NCI-H82 (cell line): ENCODE measurements at places on chromosomes 6 and 20.

- peak; percentile 3 for DNase-seq
Observed at GRCh38 chr6:85551264-85551663, 42.4 kb downstream of the SNX14 start.

GRCh38 chr20:50431066-50431450 lies 79.1 kb upstream of the PTPN1 start:
- no peak for DNase-seq

DNA sequence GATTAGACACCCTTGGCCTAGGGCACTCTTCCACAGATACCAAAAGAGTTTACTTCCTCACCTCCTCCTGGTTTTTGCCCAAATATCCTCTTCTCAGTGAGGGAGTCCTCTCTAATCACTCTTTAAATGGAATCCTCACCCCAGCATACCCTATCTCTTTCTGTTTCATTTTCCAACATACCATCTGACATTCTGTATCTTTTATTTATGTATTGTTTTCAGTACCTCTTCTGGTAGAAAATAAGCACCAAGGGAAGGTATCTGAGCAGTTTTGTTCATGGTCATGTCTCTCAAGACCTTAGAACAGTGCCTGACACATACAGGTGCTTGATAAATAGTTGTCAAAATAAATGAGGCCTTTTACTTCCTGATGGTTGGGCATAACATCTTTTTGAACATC lies 55.1 kb downstream of the KIAA0408 start:
- DNase-seq: no peak

- no peak for DNase-seq
Observed at GRCh38 chr6:111096246-111096645, 8.9 kb downstream of the SLC16A10 start.

- peak; percentile 89 for DNase-seq
Observed at GRCh38 chr6:158596861-158597260, 37.0 kb downstream of the TMEM181 start.

GRCh38 chr6:168368066-168368820 lies 48.7 kb upstream of the DACT2 start:
- no peak for DNase-seq

- DNase-seq: no peak
Observed at GRCh38 chr6:125821825-125822281, 31.1 kb downstream of the NCOA7 start.

DNA sequence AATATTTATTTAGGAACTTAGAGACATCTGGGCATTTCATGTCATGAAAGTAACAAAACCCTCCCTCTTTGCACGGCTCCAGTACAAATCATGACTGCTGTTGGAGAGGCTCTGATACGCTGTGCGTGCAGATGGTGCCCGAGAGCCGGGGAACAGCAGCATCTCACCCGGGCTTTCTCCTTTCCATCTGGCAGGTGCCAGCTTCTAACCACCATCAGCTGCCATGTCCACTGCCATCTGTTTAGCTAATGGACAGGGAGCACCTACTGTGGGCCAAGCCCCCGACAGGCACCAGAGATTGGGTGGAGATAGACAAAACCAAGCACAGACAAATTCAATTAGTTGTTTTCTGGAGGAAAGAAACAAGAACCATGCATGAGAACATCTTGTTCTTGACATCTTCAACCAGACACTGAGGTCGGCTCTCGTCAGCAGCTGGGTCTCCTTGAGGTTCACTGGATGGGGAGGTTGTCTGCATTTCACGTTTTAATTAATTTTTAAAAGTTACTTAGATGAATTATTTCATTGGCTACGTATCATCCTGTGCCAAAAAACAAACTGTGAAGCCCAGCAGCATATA lies 323.7 kb downstream of the THBS2 start:
- DNase-seq: no peak

- peak; percentile 63 for DNase-seq
Observed at GRCh38 chr6:138815797-138816528, 20.1 kb downstream of the ECT2L start.

- no peak for DNase-seq
Observed at GRCh38 chr6:44000164-44000842, 126.9 kb downstream of the MRPL14 start.

GRCh38 chr6:15230827-15231226 lies 15.0 kb upstream of the JARID2 start:
- peak; percentile 18 for DNase-seq

- no peak for DNase-seq
Observed at GRCh38 chr20:59903621-59904020, 29.8 kb downstream of the SYCP2 start.

DNA sequence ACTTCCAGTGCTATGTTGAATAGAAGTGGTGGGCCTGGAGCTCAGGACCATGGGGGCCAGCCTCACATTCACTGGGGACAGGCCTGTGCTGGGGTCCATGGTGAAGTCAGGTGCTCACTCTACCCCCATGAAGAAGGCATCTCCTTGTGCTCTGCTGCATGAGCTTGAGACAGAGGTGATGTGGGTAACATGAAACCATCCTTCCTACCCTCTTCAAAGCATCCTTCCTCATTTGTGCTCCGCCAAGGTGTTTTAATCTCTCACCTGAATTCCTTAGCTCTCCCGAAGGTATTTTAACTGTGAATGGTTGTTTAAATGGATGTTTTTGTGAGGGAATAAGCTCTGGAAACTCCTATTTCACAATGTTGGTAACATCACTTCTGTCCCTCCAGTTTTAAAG lies 209.6 kb upstream of the PCSK2 start:
- DNase-seq: no peak

DNA sequence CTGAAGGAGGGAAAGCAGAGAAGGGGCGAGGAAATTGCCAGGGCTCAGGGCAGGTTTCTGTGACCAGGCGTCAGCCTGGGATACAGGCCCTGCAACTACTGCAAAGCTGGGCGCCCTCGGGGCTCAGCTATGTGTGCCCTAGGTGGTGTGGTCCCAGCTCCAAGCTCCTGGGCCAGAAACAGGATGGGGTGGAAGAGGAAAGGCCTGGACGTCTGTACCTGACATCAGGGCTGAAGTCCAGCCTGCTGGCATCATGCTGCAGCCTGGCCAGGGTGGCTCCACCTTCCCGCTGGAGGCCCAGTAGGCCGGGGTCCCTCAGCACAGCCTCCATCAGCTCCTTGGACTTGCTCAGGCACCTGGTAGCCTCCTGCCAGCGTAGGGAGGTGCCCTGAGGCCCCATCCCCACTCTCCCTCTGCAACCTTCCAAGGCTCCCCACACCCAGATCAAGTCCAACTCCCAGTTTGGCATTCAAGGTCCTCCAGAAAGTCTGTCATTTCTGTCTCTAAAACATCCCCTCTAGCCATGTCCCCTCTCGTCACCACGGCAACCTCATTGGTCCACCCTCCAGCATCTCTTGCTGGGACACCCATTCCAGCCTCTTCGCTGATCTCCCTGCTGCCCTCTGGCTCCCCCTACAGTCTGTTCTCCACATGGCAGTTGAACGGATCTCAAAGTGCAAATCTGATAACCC lies 38.2 kb downstream of the KIAA1755 start:
- DNase-seq: peak; percentile 85

- DNase-seq: no peak
Observed at GRCh38 chr6:4581468-4582385, 194.5 kb upstream of the CDYL start.

- DNase-seq: no peak
Observed at GRCh38 chr6:63732336-63732735, 96.7 kb downstream of the PHF3 start.

- DNase-seq: no peak
Observed at GRCh38 chr6:160260803-160261450, 2.3 kb upstream of the SLC22A2 start.

DNA sequence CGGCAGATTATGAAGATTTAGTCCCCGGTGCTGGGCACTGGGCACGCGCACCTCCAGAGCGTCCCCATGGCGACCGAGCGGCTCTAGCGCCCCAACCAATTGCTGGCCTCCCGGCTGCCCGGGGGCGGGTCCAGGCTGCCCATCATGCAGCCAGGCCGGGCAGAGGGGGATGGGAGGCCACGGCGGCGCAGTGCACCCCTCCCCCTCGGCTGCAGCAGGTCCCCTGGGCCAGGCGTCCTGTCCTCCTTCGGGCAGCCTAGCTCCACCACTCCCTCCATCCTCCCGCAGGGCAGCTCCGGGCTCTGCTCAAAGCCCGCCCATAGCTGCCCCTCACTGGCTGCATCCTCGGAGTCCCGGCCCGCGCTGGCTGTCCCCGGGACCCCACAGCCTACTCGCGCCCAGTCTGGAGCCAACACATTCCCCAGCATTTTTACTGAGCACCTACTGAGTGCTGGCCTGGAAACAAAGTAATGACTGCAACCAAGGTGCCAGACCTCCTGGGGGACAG lies 99.4 kb downstream of the ASXL1 start:
- peak; percentile 94 for DNase-seq

- DNase-seq: no peak
Observed at GRCh38 chr20:37544386-37544785, 16.7 kb upstream of the BLCAP start.

- no peak for DNase-seq
Observed at GRCh38 chr20:39342463-39342862, 380.3 kb downstream of the DHX35 start.

DNA sequence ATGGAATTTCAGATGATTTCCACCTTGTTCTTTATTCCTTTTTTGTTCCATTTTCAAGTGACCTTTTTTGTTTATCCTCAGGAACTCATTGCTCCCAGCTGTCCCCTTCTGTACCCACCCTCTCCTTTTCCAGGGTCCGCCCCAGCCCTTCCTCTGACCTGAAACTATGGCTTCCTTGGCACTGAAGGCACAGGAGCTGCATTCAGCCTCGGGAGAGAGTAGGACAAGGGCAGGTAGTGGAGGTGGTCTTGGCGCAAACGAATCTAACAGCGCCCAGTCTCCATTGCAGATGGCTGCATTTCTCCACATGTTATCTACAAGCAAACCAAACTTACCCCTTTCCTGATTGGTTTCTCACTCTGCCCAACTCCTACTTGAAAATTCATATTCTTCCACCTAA lies 8.8 kb upstream of the ULBP2 start:
- DNase-seq: no peak

DNA sequence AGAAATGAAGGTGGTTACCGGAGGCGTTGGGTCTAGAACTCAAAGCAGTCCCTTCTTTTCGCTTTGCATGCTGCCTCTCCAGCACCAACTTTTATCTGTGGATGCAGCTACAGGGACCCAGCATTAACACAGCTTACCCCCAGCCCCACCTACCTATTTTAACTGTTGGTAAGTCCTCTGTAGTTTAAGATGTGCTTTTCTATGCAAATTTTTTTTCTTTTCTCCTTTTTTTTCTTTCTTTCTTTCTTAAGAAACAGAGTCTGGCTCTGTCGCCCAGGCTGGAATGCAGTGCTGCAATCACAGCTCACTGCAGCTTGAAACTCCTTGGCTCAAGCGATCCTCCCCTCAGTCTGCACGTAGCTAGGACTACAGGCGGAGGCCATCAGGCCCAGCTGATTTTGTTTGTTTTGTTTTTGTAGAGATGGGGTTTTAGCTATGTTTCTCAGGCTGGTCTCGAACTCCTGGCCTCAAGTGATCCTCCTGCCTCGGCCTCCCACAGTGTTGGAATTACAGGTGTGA lies 6.5 kb upstream of the USP45 start:
- peak; percentile 68 for DNase-seq

DNA sequence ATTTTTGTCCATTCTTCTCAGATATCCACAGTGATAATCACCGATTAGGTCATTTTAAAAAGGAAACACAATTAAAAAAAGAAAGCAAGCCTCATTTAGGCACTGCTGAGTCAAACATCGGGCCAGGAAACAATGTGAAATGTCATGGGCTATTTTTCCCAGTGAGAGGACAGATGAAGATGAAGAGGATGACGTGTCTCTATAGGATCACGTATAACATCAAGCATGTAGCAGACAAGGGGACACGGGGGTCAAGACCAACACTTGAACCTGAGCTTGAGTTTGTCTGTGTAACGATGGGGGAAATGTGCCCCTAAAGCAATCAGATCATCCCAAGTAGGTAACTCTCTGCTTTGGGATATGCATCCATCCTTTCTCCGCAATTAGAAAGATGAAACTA lies 553.2 kb downstream of the CD83 start:
- DNase-seq: no peak

DNA sequence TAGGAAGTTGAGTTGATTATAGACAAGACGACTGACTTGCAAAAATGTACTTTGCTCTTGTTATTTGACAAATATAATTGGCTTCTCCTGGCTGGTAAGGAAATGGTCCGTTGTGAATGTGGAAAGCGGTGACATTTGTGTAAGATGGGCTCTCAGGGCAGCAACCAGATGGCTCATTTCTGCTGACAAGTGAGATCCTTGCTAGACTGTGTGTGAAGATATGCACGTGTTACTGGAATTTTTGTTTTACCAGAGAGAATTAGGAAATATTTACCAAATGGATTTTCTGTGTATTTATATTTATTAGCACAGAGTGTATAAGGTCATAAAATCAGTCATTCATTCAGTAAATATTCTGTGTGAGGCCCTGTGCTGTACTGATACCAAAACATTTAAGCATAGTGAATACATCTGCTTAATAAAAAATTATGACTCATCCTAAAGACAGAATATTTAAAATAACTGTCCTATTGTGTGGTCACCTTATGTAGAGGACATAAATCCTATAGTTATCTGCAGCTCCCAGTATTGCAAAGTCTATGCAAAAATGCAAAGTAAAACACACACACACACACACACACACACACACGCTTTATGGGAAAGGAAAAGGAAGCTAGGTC lies 109.9 kb upstream of the ASF1A start:
- no peak for DNase-seq

- DNase-seq: no peak
Observed at GRCh38 chr6:20486641-20487040, 47.6 kb upstream of the CDKAL1 start.

DNA sequence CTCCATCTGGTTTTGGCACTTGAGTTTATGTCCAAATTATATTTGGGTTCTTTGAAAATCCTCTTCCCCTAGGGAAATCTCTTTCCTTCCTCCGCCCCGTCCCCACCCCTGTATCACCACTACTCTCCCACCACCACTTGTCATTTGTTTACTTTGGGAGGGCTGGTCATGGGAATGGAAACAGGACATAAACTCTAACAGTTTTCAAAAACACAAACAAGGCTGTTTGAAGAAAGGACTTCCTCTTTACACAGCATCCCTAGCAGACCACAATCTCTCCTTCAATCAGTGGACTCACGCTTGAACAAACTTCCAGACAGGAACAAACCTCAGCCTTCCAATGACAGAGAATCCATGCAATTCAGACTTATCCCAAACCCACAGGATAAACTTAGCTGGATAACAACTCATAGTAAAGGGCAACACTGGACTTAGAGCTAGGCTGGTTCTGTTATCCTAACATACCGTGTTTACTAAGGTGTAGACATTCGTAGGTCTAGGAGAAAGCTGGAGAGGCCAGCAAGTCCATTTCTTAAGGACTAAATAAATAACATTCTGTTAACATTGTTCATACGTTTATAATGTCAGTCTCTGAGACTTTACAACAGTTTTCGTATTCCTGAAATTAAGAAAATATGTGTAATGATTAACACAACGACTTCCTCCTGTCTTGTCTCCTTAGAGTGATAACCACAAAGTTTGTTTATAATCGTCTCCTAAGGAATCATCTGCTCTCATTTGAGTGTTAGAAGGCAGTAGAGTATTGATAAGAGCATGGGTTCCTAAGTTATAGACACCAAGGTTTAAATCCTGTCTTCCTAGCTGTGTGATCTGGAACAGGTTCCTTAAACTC lies 44.1 kb upstream of the CTAGE9 start:
- DNase-seq: no peak

- peak; percentile 69 for DNase-seq
Observed at GRCh38 chr6:115838763-115839401, 221.8 kb downstream of the FRK start.
